Activated CD4-positive, alpha-beta T cell treated with anti-CD3 and anti-CD28 coated beads for 4 hours (primary cell): ENCODE measurements at places on chromosomes 5 and 9.

GRCh38 chr5:135829681-135830383 is 4.6 kb upstream of the SLC25A48 start:
- DNase-seq = no peak

- DNase-seq = no peak
Measured at GRCh38 chr5:111772456-111773122, 15.6 kb upstream of the NREP start.

DNA sequence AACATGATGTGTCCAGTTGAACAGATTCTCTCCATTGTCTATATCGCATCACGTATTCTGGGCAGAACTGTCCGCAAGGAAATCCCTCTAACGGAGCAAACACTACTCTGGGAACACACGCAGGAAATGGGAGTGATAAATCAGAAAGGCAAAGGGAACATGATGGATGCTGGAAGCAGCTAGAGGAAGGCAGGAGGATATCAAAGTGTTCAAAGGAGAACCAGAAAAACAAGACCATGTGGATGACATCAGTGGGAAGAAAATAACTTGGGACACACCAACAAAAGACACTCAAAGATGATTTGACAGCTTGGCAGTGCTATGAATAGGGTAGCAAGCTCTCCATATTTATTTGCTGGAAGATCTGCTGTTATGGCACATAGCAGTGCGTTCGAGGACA is 142.9 kb downstream of the PLK2 start:
- DNase-seq = no peak

DNA sequence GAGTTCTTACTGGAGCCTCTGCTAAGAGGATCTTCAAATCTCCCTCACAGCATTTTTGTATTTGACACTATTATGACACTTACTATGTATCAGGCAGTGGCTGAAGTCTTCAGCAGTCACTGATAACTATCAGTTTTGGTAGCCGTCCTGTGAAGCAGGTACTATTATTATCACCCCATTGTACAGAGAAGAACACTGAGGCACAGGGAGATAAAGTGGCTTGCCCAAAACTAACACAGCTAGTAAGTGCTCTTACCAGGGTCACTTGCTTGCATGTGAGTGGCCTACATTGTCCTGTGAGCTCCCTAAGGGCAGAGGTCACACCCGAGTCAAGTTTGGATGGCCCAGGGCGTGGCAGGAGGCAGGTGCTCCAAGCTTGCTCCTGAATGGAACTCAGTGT is 16.8 kb downstream of the GABBR2 start:
- DNase-seq = no peak

DNA sequence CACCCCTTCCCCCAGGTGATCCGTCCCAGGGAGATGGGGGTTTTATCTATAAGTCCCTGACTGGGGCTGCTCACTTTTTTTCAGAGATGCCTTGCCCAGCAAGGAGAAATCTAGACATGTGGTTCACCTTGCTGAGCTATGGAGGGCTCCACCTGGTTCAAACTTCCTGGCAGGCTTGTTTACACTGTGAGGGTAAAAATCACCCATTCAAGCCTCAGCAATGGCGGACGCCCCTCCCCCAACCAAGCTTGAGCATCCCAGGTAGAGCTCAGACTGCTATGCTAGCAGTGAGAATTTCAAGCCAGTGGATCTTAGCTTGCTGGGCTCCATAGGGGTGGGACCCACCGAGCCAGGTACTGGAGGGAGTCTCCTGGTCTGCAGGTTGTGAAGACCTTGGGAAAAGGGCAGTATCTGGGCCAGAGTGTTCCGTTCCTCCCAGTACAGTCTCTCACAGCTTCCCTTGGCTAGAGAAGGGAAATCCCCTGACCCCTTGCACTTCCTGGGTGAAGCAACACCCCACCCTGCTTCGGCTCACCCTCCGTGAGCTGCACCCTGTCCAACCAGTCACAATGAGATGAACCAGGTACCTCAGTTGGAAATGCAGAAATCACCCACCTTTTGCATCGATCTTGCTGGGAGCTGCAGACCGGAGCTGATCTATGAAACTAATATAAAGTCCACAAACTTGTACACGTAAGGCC is 231.7 kb downstream of the CTNND2 start:
- no peak for DNase-seq

- no peak for DNase-seq
Measured at GRCh38 chr5:56402266-56403220, 169.4 kb upstream of the ANKRD55 start.

DNA sequence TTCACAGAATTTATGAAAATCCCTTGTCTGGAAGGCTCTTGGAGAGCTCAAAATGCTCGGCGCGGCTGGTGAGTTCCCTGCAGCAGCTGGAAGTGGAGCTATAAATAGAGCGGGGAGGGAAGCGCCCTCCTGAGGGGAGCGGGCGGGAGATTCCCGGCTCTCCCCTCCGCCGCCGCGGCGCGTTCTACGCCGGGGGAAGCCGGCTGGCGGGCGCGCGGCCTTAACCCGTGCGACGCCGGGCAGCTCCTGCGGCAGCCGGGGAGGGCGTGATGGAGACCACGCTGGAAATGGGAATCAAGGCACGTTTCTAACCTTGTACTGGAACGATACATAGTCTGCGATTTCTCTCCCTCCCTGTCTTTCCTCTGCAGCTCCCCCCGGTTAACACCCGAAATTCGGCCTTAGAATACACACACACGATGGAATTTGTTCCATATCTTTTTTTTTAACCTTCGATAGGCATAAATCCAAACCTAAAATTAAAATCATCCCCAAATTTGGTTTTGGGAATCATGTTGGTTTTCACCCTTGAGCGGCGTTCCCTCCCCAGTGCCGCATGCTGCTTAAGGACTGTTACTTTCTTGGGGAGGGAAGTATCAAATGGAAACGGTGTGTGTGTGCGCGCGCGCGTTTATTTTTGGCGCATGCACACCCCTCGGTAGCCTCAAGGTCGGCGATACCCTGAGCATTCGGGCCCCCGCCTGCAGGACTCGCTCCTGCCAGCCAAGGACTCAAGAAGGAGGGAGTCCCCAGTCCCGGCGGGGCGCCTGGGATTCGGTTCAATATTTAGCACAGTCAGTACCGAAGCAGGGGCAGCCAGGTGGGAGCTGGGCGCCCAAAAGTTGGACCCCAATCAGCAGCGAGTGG is 306.3 kb upstream of the KCNN2 start:
- DNase-seq = no peak

DNA sequence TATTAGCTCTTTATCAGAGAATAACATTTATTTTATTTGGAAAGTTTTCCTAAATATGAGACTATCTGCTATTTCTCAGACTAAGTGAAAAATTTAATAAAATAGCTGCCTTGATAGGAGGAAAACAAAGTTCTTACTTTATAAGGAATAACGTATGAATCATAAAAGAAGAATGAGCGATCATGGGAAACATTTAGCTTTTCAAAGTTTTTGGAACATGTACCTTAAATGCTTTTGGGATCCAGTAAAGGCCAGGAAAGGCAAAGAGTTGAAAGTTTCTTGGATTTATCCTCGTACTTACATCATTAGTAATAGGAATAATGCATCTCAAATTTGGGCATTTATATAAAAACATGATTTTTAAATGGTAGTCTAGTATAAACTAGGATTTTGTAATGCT is 19.4 kb downstream of the OGN start:
- no peak for DNase-seq

GRCh38 chr5:1288439-1289335 is 6.2 kb downstream of the TERT start:
- no peak for DNase-seq

DNA sequence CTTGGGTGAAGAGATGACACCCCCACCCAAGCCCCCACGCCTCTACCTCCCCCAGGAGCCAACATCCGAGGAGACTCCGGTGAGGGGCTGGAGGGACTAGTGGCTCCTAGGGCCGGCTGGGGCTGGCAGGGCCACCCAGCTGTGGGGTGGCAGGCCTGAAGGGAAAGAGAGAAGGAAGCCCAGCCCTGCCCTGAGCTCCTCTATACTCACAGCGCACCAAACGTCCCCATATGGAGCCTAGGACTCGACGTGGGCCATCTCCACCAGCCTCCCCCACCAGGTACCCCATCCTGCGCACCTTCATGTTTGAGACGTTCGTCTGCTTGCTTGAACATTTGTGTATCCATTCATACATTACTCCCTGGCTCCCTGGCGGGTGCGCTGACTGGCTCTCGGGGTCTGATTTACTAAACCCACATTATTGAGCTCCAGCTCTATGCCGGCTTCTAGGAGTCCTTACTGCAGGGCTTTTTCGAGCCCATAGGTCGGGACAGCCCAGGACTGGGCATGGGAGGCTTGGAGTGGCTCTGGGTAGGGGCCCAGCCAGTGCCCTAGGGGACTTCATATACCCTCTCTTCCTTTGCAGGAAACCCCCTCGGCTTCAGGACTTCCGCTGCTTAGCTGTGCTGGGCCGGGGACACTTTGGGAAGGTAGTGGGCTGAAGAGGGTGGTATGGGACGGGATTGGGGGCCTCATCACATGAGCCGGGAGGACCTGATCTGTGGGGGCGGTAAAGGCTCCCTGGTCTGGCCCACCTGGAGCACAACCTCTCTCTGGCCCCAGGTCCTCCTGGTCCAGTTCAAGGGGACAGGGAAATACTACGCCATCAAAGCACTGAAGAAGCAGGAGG is 9.1 kb downstream of the ZDHHC12 start:
- DNase-seq = no peak

DNA sequence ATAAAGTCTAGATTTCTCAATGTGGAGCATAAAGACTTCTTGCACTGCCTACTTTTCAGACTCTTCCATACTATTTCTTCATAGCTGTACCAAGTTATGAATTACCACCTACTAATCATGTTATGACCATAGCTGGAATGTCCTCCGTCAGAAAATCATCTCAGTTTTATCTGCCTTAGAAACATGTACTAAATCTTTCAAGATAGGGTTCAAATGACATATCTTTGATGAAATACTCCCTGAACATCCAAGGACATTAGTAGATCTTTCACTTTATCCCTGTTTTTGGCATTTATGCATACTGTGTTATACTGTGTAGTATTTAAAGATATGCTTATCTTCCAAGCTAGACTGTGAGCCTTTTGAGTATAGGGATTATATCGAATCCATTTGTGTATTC is 49.6 kb upstream of the MEF2C start:
- DNase-seq = no peak

- no peak for DNase-seq
Measured at GRCh38 chr9:137167277-137167746, 2.5 kb downstream of the LRRC26 start.

DNA sequence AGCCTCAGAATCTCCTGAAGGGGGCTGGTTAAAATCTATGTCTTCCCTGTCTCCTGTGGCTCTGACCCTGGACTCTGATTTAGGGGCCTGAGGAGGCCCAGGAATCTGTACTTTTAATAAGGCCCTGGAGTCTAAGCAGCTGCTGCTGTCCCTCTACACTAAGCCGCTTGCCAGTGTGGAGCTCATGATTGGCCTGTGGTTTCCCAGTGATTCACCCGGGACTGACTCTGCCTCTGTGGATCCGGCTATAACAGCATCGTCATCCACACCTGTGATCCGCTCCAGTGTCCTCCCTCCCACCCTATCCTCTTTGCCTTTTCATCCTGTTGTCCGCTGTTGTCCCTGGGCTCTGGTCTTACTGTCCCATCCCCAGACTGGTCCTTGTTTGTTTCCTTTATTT is 3.7 kb downstream of the SLC31A2 start:
- DNase-seq = no peak

- no peak for DNase-seq
Measured at GRCh38 chr9:109107402-109108240, 12.1 kb downstream of the TMEM245 start.

DNA sequence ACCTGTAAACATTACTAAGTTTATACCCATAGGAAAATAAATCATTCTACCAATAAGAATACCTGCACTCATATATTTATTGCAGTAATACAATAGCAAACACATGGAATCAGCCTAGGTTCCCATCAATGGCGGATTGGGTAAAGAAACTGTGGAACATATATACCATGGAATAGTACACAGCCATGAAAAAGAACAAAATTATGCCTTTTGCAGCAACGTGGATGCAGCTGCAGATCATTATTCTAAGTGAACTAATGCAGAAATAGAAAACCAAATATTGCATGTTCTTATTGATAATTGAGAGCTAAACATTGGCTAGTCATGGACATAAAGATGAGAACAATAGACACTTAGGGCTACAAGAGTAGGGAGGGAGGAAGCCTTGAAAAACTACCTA is 667.4 kb upstream of the WWC1 start:
- DNase-seq = no peak

DNA sequence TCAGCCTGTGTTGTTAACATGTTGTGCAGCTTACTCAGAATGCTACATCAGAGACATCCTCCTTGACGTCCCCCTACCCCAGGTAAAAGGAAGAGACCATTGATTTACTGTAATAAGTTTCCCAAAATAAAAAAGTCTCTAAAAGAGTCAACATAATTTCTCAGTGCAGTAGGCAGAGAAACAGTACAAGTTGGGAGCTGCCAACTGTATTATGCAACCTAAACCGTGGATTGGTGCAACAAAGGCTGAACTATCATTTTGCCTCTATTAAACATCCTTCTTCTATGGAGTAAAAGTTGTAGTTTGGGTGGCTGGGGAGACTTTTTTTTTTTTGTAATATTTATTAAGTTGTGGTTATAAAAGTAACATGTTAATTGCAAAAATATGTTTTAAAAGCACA is 208.0 kb downstream of the NR3C1 start:
- DNase-seq = no peak

GRCh38 chr5:35237580-35238376 is 7.5 kb upstream of the PRLR start:
- DNase-seq = no peak

GRCh38 chr9:4706021-4706420 is 26.7 kb downstream of the CDC37L1 start:
- no peak for DNase-seq

DNA sequence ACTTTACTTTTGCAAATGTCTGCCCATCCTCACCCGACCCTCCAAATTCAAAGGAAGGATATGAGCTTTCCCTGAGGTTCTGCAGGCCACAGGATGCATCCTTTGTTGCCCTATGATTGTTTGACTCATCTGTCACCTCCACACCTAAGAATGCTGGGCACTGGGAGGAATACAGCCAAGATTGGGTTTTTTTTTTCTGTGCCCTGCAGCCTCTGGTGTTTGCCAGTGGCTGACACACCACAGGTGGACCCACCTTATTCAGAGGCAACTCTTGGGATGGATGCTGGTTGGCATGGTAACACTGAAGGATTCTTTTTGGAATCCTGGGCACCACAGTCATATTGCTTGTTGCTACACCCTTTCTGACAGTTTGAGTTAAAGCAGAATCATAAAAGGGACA is 29.7 kb downstream of the C9orf152 start:
- DNase-seq = no peak

DNA sequence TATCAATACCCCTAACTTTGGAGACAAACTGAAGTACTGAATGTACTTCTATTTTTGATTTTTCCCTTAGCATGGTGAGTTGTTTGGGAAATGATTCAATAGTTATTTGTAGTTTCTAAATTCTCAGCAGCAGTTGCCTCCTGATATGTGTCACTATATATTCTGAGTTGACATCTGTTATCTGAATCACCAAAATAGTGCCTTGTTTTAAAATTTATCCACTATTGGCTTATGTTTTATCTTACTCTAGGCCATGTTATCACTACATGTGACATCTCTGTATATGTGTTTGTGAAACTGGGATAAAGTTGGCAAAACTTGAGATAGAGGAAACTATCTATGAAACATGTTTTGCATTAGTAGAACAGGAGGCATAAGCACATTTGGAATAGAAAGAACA is 317.6 kb downstream of the TLE4 start:
- DNase-seq = no peak

- DNase-seq = no peak
Measured at GRCh38 chr9:7813030-7813429, 13.5 kb upstream of the DMAC1 start.
